ENCODE measurements at places on chromosomes 7 and 10.

- DNase-seq: no peak
Measured at GRCh38 chr10:5971315-5971832, 6.0 kb downstream of the IL15RA start.

DNA sequence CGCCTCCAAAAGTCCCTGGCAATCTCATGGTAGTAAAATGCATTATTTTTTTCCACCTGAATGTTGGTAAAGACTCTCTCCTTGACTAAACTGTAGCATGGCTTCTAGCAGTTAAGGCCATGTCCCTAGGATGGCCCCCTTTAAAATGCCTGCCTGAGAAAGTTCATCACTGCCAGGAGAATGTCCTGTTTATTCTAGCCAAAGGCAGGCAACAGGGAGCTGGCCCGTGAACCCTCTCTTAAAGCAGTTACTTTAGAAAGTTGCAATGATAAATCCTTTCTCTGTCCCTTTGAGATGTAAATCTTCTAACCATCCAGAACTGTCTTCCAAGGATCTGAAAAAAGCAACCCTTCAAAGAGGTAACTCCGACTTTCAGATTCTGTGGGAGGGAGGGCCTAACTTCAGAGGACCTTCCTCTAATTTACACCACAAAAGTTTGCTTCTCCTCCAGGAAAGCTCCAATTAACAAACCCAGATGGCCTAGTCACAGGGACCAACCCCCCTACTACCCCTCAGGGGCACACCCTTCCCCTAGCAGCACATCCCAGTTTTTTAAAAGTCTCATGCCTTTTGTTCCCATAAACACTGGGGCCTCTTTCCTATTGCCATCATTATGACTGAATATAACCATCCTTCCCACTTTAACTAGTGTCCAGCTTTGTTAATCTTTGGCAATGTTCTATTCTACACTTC lies 5.5 kb downstream of the DNTT start:
- DNase-seq: no peak

- DNase-seq: no peak
Measured at GRCh38 chr10:34281661-34282582, 533.2 kb downstream of the PARD3 start.

DNA sequence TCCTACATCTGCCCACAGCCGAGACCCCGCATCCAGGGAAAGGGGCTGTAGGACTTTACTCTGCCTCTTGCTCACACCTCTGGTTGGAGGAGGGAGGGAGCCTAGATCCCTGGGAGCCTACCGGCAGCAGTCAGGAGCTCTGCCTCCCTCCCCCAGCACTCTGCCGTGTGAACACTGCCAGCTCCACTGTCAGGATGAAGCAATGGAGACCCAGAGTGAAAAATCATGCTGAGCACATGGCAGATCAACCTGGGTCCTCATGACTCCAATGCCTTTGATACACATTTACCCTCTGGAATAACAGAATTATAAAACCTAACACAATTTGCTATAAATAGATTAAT lies 477.7 kb downstream of the TNS3 start:
- peak; percentile 37 for DNase-seq

- peak; percentile 57 for DNase-seq
Measured at GRCh38 chr10:10293481-10293951, 724.2 kb upstream of the CELF2 start.

DNA sequence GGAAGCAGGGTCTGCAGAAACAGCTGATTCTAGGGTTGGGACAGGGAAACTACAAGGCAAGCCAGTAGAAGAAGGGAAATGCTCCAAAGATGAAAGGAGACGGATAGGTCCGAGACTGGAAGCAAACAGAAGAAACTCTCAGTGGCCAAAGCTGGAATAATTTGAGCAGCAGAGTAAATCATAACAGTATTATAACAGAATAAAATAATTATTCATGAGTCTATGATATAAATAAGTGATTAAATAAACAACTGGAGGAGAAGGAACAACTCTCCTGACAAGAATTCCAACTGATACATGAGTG lies 27.6 kb downstream of the EZH2 start:
- no peak for DNase-seq

DNA sequence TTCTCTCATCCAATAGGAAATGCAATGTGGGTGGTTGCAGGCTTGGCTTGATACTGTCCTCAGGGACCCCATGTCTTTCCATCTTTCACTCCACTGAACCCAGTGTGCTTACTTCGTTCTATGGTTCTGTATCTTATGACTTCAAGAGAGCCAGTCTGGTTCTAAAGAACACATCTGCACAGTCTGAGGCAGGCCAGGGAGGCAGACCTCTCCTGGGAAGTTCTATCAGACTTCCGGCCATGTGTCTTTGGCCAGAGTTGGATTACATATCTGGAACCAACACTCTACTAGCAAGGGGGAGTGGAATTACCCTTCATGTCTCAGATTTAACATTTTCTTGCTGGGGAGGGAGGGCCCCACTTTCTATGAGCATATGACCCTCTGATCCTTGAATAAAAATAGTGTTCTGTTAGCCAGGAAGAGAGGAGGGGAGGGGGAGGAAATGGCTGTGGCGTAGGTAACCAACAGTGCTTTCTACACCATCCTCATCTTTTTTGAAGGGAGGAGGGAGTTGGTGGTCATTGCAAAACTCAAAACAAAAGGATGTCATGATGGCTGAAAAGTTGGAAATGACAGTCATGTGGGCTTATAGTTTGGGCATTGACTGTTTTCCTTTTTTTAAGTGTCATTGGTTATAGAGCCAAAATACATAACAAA lies 370.2 kb downstream of the GATA3 start:
- DNase-seq: no peak

DNA sequence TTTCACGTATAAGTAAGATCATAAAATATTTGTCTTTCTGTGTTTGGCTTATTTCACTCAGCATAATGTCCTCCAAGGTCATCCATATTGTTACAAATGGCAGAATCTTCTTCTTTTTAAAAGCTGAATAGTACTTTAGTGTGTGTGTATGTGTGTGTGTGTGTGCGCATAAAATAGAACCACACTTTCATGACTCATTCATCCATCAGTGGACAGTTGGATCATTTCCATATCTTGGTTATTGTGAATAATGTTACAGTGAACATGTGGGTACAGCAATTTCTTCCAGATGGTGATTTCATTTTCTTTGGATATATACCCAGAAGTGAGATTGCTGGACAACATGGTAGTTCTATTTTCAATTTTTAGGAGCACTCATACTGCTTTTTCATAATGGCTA lies 622.4 kb downstream of the NRG3 start:
- no peak for DNase-seq

- peak; percentile 76 for DNase-seq
Measured at GRCh38 chr10:15223174-15223573, 54.7 kb upstream of the NMT2 start.

DNA sequence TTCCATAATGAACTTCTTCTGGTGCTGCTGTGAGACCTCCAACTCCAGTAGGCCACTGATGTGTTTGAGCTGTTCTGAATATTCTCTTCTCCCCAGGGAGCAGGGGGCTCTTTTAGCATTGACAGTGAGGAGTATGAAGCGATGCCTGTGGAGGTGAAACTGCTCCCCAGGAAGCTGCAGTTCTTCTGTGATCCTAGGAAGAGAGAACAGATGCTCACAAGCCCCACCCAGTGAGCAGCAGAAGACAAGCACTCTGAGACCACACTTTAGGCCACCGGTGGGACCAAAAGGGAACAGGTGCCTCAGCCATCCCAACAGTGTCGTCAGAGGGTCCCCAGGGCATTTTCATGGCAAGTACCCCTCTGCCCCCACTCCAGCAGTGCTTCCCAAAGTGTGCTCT lies 49.3 kb downstream of the DENND11 start:
- DNase-seq: no peak

DNA sequence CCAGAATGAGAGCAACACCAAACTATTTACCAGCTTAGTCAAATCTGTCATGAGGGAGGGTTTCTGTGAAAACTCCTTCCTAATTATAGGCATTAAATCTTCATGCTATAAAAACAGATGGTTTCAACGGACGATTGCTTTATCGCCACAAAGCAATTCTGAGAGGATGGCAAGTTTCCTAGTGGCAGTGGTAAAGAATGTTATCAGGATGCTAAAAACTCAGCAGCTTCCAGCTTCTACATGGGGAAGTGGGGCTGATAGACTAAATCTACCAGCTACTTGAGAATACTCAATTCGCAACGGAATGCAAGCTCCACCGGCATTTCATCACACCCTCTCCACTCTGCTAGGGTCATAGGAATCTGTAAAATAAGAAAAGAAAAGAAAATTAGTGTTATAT lies 41.8 kb downstream of the JCAD start:
- no peak for DNase-seq

- DNase-seq: no peak
Measured at GRCh38 chr10:75261813-75262705, 26.3 kb upstream of the COMTD1 start.

DNA sequence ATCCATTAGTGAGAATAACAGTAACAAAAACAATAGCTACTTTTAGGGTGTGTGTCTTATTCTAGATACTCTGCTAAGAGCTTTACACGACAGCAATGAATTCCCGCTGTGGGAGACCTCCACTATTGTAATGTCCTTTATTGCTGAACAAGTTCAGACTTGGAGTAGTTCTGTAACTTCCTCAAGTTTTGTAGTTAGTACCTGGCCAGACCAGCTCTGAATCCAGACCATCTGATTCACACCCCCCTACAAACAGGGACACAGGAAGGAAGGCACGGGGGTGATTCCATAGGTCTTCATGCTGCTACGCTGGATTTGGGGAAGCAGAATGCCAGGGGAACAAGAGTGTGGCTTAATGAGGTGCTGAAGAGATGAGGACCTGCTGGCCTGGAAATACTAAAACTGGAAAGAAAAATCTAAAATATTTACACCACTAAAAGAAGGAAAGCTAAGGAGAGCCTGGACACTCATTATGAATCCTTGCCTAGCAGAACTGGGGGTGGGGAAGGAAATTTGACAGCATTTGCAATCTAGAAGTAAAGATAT lies 194.6 kb upstream of the TMEM72 start:
- DNase-seq: no peak

GRCh38 chr10:43377424-43377883 lies 6.0 kb downstream of the FXYD4 start:
- no peak for DNase-seq

DNA sequence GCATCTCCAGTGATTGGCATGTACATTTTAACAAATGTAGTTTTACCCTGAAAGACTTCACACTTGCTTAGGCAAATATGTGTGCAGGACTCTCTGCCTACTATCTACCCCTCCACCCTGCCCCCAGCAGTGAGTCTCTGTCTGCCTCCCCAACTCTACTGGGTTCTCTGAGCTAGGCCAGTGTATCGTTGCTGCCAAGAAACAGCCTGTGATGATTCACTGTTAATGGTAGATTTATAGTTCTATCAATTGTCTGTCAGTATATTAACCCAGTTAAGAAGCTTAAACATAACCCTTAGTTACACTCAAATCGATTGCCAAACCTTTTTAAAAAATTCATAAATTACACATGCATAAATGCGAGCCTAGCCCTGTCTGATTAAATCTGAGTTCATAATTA lies 137.0 kb downstream of the SND1 start:
- no peak for DNase-seq

DNA sequence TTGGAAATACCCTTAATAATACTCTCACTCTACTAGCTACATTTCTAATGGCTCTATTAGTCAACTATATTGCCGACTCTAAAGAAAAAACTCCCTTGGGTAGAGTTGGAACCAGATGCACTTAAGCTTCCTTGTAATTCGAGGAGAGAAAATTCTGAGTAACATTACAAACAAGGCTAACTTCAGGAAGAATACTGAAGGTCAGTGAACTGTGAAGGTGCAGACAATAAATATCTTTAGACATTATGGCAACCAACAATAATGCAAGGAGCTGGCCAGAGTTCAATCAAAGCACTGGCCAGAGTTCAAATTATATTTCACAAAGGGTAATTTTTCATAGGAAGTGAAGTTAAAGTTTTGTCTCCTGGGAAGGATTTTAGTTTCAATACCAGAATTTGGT lies 40.7 kb upstream of the MRLN start:
- no peak for DNase-seq

DNA sequence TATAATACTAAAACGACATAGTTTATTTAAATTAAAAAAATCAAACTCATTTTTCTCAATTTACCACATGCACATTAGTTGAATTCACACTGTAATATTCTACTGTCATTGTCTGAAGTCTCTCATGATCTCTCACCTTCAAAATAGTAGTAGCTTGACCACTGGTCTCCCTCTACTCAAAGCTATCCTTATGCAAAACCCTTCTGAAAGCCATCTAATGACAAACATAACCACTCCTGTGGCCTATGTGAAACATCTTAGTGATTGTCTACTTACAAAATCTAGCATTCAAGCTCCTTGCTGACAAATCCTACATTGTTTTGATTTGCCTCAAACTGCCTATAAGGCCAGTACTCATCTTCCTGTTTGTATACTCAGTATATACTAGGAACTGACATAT lies 606.0 kb upstream of the GHITM start:
- DNase-seq: no peak

DNA sequence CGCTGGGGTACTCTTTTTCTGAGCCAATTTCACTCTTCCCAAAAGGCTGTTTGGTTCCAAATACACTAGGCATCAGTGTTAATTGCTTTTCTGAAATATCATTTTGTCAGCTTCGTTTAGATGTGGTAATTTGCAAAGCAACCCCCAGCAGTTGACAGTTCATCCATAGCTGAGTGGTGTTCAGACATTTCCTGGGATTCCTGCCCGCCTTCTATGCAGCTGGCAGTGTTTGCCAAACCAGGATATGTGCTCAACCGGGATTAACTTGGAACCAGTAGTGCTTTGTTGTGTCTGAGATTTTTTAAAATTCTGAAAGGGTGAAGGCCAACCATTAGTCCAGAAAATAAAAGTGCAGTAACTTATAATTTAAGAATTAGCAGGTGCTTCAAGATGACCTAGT lies 25.2 kb upstream of the MKLN1 start:
- DNase-seq: no peak

- peak; percentile 9 for DNase-seq
Measured at GRCh38 chr7:81327468-81328266, 408.8 kb upstream of the SEMA3C start.

- no peak for DNase-seq
Measured at GRCh38 chr7:113561446-113561845, 357.4 kb downstream of the PPP1R3A start.

DNA sequence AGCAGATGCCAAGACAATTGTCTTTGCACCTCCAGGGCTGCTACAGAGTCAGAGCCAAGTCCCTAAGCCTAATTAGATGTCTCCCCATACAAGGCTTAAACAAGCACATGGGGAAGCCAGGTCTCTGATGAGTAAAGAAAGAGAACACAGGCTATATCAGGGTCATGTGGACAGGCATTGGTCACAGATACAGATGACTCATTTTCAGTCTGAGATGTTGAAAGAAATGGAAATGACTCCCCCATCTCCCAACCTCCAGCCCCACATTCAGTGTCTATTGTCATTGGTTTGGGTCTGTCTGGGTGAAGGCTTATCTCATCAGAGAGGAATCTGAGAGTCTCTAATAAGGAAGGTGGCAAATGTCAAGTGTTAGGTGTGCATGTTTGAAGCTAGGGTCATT lies 290.1 kb upstream of the KIAA1217 start:
- no peak for DNase-seq

- DNase-seq: no peak
Measured at GRCh38 chr7:25580141-25580540, 351.9 kb upstream of the NPVF start.
